CD8-positive, alpha-beta T cell (primary cell): ENCODE measurements at places on chromosomes 1 and 21. TPM values are rescaled to one million over a fixed set of nuclear protein-coding genes. Genes with fewer than 3 reads are reported as not detected.

DNA sequence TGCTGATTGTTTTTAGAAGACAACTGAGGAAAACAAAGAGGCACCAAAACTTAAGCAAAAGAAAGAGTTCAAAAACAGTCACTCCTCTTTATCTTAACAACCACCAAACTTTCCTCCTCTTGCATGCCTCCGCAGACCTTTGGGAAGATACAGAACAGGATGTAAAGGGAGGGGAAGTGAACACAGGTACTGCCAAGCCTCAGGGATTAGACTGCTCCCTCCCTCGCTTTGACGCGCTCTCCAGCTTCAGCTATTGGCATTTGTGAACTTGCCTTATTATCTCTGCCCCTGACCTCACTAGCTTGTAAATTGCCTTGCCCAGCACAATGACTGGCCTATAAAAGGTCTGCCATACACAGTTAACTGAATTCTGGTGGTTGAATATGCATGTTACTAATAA, 4.8 kb upstream of the SRP9 start:
- no peak for DNase-seq

DNA sequence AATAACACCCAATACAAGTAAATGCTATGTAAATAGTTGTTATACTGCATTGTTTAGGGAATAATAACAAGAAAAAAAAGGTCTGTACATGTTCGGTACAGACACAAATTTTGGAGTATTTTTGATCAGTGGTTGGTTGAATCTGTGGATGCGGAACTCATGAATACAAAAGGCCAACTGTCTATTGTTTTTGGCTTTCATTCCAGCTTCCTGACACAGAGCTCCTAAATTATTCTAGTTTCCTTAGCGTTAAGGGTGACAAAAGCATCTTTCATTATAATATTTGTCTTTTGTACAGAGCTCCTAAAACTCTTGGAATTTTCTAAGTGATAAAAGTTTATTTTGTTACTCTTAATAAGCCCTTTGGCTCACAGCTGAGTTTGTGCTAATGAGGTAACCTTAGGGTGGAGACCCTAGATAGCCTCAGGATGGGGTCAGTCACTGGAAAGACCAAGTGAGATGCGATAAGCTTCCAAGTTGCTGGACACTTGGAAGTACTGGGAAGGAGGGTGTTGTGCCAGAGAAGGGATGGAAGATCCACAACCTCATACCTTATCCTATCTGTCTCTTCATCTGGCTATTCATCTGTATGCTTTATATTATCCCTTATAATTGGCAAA, 57.4 kb upstream of the PRRC2C start:
- no peak for DNase-seq

The OR2T33 gene
- total RNA-seq: not detected

The MRPL39 gene
- 13.8 TPM for total RNA-seq

DNA sequence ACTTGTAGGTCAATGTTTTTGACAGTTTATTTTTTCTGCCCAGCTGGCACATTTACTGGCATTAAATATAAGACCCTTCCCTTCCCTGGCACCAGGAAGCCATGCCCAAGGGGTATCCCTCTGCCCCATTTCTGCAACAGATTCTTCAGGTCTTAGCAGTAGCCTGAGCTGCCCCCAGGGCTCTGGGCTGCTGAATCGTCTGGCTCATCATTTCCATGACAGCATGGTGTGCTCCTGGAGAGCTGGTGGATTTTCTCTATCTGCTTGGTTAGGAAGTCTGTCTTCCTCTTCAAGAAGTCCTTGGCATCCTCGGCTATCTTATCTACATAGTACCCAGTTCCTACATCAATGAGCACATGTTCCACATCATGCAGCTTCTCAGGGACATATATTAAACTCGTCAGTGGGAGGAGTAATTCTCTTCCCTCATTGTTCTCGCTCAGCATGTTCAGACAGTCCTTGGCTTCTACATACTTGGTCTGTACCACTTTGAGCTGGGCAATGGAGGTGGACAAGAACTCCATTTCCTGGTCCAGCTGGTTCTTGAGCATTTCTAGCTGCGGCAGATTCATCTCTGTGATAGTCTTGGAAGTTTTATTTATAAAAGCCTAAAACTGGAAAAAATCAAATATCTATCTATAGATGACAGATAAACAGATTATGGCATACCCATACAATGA, 23.5 kb downstream of the MIA3 start:
- no peak for DNase-seq
